ENCODE measurements at places on chromosomes 6 and 20.

GRCh38 chr6:111564482-111564945, 41.2 kb downstream of the TRAF3IP2 start:
- DNase-seq, result no peak

DNA sequence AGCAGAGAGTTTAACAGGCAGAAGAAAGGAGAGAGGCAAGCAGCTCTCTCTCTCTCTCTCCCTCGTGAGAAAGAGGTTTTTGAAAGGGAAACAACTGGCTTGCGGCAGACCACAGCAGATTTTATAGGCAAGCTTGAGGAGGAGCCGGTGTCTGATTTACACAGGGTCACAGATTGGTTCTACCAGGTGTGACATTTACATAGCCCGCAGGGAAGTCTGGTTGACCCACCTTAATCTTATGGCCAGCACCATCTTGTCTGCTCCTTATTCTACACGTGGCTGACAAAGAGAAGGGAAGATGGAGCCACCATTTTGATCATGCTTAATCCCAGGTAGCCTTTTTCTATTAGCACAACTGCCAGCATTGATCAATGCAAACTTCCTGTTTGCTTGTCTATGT, 65.4 kb downstream of the OR2J2 start:
- no peak for DNase-seq

- no peak for DNase-seq
Observed at GRCh38 chr20:5354901-5355300, 38.1 kb upstream of the PROKR2 start.

DNA sequence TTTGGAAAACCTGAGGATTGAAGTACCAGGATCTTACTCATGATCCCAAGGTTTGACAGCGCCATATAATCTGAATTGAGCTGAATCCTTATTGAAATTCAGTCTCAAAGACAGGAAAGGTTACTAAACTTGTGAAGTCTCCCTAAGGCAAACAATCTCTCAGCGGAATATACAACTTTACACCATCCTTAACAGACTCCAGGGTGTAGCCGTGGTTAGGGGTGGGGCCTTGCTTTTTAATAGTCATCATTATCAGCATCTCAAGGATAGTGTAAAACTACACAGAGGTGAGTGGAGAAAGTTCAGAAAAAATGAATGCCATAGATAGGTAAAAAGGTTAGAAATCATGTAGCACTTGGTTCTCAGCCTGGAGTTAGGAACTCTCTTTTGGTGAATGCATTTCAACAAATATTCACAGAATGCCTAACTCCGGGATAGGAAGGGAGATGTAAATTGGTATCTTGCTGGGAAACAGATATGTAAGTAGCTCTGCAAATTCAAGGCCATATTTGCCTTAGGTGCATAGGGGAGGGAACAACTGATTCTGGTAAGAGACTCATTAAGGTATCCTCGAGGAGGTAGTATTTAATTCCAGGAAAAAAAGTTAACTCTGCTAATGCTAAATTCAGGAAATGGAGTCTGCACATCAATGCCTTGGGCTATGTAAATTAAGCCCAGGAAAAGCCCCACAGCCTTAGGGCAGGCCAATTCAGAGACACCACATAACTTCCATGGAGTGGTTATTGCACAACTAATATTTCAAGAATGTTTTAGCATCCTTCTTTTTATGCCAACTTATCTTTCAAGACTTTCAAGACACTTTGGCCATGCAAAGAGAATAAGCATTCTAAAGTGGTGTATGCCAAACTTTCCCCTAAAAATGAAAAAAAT, 61.6 kb downstream of the SNAP25 start:
- DNase-seq, result no peak

DNA sequence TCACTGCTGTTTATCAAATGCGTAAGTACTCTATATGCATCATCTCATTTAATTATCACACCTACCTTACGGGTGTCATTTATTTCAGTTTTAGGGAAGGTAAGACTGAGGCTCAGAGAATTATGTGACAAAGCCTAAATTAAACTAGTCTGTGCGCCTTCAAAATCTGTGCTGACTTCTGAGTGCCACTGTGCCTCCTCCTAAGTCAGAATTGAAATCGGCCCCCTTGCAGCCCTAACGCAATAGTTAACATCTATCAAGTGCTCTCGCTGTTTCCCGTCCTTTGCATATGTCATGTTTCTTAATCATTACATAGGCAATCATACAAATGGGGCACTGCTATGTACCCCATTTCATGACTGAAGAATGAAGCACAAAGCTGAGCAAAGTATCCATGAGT, 79.0 kb upstream of the PDE10A start:
- DNase-seq, result no peak

- no peak for DNase-seq
Observed at GRCh38 chr6:6586671-6587526, 1.6 kb upstream of the LY86 start.

DNA sequence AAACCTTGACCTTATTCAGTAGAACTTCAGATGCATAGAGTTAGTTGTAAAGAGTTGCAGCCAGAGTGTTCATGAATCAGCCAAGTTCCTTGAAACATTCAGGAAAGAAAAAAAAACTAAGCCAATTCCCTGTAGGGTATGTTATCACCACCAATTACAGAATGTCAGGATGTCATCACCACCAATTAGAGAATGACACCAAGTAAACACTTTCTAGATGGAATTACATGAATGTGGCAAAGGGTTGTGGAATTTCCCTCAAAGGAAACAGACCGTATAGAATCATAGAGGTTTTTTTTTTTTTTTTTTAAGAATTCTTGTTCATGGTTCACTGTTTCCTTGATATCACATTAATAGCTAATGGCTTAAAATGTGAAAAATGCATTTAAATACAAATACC, 472.1 kb upstream of the RNF217 start:
- DNase-seq, result no peak

- no peak for DNase-seq
Observed at GRCh38 chr6:17730078-17730704, 23.5 kb upstream of the NUP153 start.

- DNase-seq, result no peak
Observed at GRCh38 chr6:110055387-110055735, 77.2 kb downstream of the GPR6 start.

GRCh38 chr6:10545482-10545881, 24.3 kb downstream of the GCNT2 start:
- no peak for DNase-seq

- no peak for DNase-seq
Observed at GRCh38 chr6:123745895-123746294, 57.8 kb upstream of the NKAIN2 start.

- no peak for DNase-seq
Observed at GRCh38 chr6:143258945-143259344, 191.6 kb downstream of the ADAT2 start.

DNA sequence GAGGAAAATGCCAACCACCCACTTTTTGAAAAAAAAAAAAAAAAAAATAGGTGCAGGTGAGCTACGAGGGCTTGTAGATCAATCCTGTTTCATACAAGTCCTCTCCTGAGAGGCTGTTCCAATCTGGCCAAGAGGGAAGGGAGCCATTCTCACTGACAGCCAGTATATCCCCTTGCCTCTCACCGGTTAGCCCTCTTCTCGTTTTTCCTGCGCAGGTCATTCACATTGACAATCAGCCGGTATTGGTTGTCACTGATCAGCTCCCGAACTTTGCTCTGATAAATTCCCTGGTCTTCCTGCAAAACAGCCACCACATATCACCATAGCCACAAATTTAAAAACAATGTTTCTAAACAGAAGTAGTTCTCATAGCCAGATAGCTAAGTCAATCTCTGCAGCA, 1.4 kb downstream of the MCM3 start:
- no peak for DNase-seq

- DNase-seq, result peak; percentile 13
Observed at GRCh38 chr6:6851059-6851948, 256.5 kb upstream of the RREB1 start.

- DNase-seq, result no peak
Observed at GRCh38 chr6:28393912-28394662, 5.5 kb downstream of the ZSCAN12 start.

GRCh38 chr20:32762754-32763201, 593 bp downstream of the DNMT3B start:
- DNase-seq, result no peak

GRCh38 chr20:61803416-61803914, 262.2 kb downstream of the TAF4 start:
- DNase-seq, result no peak

- peak; percentile 17 for DNase-seq
Observed at GRCh38 chr6:37936906-37937305, 117.4 kb downstream of the ZFAND3 start.

- peak; percentile 48 for DNase-seq
Observed at GRCh38 chr6:107866606-107867301, 42.6 kb upstream of the SCML4 start.

Data from activated CD4-positive, alpha-beta T cell treated with anti-CD3 and anti-CD28 coated beads, Interleukin-2, Interleukin-6, amounts not matched to agents 100 ng/mL and 50 ng/mL, durations not matched to agents 16 hours and 8 hours (primary cell).